ENCODE measurements at places on chromosomes 4 and X.
A peak's percentile ranks its signal among the peaks of the same experiment; 100 is the strongest.

GRCh38 chrX:40009462-40009851, 88.3 kb downstream of the BCOR start:
- no peak for DNase-seq

DNA sequence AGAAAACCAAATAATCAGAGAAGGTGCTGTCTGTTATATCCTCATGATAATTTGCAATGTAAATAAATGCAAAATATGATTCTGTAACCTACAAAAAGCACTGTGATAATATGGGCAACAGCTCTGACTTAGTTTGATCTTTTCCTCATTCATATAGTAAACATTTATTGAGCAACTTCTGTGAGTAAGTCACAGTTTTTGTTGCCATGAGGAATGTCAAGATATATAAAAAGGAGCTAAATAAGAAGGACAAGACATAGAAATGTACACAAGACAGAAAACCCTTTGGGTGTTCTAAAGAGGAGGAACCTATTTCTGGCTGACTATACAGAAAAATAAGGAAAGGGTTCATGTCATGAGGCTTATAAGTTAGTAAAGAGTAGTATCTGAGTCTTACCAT, 44.3 kb downstream of the ARSJ start:
- no peak for DNase-seq

DNA sequence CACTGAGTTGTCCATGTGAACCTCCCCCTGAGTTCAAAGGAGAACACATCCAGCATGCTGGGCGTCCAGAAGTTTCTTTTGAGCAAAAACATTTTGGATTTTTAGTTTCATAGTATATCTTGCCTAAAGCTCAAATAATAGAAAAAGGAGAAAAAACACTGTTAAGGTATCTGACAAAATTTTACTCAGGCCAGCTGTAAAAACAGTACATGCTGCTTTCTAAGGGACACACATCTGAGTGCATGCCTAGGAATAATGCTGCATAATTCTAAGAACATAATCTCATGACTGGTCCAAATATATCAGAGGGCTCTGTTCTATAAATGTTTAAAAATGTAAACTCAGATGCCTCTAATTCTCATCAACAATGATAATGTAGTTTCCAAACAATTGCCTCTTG, 561.3 kb upstream of the INTU start:
- DNase-seq = peak; percentile 4

DNA sequence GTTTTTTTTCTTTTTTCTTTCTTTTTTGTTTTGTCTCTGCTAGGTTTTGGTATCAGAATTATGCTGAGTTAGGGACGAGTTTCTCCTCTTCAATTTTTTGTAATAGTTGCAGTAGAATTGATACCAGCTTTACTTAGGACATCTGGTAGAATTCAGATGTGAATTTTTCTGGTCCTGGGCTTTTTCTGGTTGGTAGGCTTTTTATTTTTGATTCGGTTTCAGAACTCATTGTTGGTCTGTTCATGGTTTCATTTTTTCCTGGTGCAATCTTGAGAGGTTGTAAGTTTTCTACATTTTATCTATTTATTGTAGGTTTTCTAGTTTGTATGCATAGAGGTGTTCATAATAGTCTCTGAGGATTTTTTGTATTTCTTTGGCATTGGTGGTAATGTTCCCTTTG, 498.1 kb upstream of the CPEB2 start:
- no peak for DNase-seq

GRCh38 chr4:104424989-104425388, 69.7 kb downstream of the CXXC4 start:
- no peak for DNase-seq

- DNase-seq = peak; percentile 39
Observed at GRCh38 chrX:106710771-106711170, 15.7 kb upstream of the RNF128 start.
